Stimulated activated CD8-positive, alpha-beta memory T cell treated with anti-CD3 and anti-CD28 coated beads, Interleukin-7, amount 100 ng/mL, for 24 hours (primary cell): ENCODE measurements at places on chromosomes 4 and X.

DNA sequence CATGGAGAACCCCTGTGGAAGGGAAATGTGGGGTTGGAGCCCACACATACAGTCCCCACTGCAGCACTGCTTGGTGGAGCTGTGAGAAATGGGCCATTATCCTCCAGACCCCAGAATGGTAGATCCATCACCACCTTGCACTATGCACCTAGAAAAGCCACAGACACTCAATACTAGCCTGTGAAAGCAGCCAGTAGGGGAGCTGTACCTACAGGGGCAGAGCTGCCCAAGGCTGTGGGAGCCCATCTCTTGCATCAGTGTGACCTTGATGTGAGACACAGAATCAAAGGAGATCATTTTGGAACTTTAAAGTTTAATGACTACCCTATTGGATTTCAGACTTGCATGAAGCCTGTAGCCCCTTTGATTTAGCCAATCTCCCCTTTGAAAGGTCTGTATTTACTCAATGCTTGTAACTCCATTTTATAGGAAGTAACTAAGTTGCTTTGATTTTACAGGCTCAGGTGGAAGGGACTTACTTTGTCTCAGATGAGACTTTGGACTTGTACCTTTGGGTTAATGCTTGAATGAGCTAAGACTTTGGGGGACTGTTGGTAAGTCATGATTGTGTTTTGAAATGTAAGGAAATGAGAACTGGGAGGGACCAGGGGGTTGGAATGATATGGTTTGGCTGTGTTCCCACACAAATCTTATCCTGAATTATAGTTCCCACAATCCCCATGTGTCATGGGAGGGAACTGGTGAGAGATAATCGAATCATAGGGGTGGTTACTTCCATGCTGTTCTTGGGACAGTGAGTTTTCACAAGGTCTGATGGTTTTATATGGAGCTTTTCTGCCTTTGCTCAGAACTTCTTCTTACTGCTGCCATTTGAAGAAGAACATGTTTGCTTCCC is 352.6 kb downstream of the INPP4B start:
- DNase-seq: no peak

- no peak for DNase-seq
Measured at GRCh38 chr4:123505095-123506010, 108.8 kb downstream of the SPRY1 start.

GRCh38 chr4:67632492-67632891 is 68.5 kb downstream of the UBA6 start:
- DNase-seq: no peak

DNA sequence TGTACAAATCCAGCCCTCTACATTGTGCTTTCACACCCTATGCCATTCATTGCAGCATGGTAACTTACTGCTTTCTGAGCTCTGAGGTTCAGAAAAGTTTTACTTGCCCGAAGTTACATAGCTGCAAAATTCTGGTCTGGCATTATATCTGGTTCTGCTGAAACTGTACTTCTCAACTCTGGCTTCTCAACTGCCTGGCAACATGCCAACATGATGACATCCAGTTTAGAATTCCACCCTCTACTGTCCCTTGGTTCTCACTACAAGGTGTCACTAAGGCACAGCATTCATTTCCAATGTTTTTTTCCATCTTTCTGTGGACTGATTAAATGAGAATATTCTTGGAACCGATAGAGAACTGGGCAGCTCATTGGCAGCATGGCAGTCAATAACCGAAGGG is 242.9 kb upstream of the PRPS2 start:
- DNase-seq: no peak

DNA sequence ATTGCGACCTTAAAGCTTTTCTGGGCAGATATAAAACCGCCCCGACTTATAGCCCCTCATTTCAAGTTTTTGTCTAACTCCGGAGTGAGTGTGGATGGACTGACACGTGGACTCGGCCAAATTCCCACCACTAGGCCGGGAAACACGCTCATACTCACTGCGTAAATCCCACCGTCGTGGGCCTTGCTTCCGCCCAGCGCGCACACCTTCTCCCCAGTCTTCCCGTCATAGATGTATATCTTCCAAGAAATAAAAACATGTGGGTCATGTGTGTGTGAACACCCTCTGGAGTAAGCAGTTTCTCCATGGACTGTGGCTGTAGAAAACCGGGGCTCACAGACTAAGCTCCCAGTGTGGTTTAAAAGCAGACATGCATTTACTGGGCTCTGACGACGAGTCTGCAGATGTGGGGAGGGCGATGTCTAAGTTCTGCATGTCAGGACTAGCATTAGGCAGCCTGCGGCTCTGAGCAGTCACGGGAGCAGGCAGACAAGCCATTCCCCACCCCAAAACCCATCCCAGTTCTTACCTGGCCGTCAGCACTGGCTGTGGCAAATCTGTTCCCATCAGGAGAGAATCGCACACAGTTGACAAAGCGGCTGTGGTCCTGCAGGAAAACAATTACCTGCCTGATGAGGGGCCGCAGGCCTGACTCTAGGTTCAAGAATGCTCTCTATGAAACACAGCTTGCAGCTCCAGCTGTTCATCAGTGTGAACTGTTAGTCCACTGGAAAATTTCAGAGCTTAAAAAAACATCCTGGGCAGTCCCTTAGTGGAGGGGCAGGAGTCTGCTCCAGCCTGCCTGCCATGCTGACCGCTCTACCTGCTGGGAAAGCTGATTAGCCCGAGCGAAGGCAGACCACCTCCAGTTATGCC is 28.2 kb downstream of the WDR1 start:
- no peak for DNase-seq

GRCh38 chr4:80732010-80732409 is 298.5 kb upstream of the BMP3 start:
- no peak for DNase-seq
